Hindlimb muscle (tissue), 1 donor: ENCODE measurements at places on chromosomes 2 and 18. TPM values are rescaled to one million over a fixed set of nuclear protein-coding genes. Genes with fewer than 3 reads are reported as not detected.

Gene OR6B2
- not detected for polyA plus RNA-seq

Gene ZDBF2
- polyA plus RNA-seq = 8.1 TPM

Gene VPS54
- polyA plus RNA-seq = 21.9 TPM

Gene TEKT4
- not detected for polyA plus RNA-seq

Gene MAP4K3
- polyA plus RNA-seq = 36.9 TPM
